ENCODE measurements at places on chromosomes 4 and X.
A peak's percentile ranks its signal among the peaks of the same experiment; 100 is the strongest.

- DNase-seq, result no peak
These were observed 6.7 kb upstream of the HGFAC start for GRCh38 chr4:3434881-3435685.

- DNase-seq, result no peak
These were observed 206.1 kb downstream of the PPP3CA start for GRCh38 chr4:101141230-101141629.

DNA sequence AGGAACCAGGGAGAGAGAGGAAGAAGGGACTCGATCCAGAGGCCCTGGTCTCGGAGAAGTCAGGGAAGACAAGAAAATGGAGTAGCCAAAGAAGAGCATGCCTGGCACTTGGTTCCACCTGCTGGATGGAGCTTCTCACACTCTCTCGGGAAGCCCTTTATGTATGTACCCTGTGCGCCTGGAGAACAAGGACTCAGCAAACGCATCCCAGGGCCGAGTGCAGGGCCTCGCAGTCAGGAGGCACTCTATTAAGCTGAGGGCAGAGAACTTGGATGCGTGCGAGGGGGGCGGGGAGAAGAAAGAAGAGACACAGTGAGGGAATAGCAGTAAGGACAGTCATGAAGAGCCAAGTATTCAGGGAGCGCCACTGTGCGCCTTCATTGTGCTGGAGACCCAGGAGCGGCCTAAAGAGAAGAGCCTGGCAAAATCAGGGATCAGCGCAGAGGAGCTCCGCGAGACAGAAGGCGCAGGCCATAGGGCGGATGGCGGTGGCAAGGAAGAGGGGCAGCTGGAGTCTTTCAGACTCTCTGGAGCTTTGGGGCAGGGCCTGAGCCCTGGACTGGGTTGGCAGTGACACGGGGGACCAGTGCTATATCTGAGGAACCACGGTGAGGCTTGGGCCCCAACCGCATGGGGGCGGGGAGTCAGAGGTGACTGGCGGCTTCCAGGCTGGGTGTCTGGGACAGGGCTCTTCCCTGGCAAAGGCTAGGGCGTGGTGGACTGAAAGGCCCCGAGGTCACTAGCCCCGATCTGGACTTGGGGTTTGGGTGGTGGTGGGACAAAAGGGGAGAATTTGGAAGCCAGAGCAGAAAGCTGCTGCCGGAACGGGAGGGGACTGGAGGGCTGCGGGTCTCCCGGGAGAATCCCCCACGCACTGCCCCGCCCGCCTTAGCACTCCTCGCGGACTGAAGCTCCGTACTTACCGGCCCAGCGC lies 1.9 kb upstream of the SEPTIN6 start:
- no peak for DNase-seq

- DNase-seq, result no peak
These were observed 364.3 kb downstream of the FBXO8 start for GRCh38 chr4:173919196-173919595.

DNA sequence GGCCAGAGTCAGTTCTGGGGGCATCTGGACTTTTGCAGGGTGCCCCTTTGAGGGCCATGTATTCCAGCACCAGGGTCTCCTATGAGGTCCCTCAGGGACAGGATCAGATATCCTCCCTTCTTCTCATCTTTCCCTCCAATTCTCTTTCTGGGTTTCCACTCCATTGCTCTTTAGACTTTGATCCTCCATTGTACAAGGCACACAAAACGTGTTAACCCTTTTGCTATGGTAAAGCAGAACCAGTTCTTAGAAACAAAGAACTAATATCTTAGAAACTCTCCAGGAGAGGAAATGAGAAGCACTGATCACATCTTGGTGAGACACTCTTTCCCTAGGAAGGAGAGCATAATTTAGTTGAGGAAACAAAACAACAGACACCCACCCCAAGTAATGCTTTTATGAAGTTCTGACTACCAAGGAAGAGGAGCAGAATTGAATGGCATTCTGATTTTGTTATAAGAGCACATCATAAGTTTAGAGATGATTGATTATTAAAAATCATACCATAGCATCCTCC lies 200.7 kb upstream of the NPY2R start:
- no peak for DNase-seq

DNA sequence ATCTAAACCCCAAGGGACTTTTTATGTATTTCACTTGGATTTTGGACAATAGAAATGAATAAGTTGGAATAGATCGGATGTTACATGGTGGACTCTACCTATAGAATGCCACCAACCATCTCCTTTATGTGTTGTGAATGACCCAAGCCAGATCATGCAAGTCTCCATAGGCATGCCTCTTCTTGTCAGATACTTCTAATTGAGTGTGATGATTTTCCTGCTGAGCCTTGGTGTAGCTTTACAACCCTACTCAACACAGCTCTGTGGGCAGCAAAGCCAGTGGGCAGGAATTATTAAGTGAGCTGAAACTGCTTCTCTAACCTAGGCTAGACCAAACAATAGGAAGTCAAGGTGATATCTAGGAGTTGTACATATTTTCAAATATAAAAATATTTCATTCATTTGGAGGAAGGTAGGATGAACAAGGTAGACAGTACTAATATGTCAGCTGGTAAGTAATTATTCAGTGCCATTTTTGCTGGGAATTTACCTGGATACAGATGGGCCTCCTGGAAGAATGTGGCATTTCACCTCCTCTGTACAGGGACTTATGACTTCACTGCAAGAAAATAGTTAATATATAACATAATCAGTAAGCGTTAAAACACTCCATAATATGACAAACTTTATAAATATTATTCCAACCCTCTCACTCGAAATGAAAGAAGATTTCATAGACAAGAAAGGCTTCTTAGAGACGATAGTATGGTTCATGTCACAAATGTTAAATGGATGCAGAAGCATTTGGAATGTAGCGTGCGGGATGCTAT lies 298.0 kb upstream of the FAT1 start:
- DNase-seq, result no peak

DNA sequence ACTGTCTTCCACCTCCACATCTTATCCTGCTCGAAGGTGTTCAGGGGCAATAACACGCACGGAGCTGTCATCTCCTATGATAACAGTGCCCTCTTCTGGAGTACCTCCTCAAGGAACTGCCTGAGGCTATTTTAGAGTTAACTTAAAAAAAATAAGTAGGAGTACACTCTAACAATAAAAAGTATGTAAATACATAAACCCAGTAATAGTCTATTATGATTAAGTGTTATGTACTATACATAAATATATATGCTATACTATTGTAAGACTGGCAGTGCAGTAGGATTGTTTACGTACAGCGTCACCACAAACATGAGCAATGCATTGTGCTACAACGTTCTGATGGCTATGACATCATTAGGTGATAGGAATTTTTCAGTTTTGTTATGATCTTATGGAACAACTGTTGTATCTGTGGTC lies 34.5 kb upstream of the TLR2 start:
- DNase-seq, result no peak

DNA sequence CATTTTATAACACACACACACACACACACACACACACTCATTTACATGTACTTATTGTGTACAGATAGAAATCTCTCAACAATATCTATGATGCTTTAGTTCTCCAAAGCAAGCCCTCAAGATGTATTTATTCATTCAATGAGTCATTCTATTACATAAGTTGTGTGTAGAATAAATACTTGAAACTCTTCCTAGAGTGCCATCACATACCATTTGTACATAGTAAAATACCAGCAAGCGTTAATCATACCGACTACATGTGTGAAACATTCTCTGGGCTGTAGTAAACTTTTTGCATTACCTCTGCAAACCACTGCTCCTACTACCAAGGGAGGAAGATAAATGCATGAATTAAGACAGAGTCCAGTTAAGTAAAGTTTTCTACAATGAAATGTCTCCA lies 70.9 kb downstream of the EPHA5 start:
- no peak for DNase-seq

DNA sequence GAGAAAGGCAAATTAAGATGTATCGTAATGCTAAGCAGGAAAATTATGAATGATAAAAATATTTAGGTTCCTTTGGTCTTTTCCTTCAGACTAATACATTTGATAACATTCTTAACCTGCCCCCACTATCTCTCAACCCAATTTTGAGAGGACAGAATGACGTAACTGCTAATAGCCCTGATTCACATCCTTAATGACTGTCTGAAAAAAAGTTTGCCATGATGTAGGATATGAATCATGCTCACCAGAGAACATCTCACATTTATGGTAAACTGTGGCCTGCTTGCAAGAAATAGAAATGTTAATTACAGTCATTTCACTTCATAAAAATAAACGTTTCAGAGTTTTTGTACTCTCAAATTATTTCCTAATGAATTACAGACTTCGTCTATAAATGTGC lies 128.0 kb upstream of the VEGFC start:
- peak; percentile 82 for DNase-seq

DNA sequence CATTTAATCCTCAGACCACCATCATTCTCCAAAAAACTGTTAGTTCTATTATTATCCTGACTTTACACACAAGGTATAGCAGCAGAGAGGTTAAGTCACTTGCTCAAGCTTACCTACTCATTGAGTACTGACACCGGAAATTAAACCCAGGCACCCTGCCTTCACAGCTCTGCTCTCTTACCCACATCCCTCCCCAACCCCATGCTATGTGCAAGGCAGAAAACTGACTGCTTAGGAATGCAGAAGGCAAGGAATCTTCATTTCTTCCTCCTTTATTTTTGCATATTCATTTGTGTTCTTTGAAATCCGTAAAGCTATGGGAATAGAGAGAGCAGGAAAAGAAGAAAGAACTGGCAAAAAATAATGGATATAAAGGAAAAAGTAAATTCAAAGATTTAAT lies 261.8 kb downstream of the PAPSS1 start:
- no peak for DNase-seq

DNA sequence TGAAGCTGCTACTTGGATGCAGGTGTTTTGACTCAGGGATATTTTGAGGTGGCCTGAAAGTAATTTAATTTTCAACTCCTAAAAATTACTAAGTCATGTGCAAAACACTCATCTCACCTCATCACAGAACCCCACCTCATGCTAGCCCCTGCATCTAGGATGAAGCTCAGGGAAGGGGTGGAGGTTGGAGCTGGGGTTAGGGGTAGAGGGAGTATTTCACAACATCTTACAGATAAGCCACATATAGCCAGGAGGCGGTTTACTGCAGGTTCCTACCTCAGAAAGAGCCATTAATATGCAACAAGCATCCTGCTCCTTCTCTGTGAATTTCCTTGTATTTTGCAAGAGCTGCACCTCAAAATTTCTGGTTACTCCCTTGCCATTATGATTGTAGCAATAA lies 70.5 kb upstream of the TSPAN5 start:
- no peak for DNase-seq

GRCh38 chrX:17595456-17596035 lies 141.7 kb upstream of the SCML1 start:
- peak; percentile 72 for DNase-seq

DNA sequence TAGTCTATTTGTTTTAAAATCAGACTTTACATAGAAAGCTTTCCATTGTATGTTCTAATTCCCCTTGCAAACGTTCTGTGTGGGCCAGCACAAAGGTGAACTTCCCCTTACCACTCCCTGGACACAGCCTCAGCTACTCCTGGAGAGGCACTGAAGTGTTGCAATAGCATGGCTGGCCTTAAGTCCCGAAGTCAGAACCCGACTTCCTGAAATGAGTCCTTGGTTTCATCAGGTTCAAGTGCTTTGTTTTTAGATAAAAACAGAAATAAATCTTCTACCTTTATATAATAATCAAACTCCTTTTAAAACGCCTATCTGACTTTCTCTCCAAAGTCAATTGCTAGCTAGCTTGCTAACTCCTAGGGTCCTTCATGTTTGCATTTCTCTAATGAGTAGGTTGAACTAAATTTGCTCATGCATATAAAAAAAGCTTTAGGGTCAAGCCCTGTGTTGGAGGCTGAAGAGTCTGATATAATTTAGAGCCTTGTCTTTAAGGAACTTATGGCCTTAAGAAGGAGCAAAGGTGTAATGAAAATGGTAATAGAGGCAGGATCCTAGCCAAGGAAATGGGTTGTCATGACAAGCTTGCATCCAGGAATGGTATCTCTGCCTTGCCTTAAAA lies 9.0 kb downstream of the BMP3 start:
- DNase-seq, result no peak

- DNase-seq, result no peak
These were observed 11.5 kb downstream of the NSG1 start for GRCh38 chr4:4398430-4398829.

DNA sequence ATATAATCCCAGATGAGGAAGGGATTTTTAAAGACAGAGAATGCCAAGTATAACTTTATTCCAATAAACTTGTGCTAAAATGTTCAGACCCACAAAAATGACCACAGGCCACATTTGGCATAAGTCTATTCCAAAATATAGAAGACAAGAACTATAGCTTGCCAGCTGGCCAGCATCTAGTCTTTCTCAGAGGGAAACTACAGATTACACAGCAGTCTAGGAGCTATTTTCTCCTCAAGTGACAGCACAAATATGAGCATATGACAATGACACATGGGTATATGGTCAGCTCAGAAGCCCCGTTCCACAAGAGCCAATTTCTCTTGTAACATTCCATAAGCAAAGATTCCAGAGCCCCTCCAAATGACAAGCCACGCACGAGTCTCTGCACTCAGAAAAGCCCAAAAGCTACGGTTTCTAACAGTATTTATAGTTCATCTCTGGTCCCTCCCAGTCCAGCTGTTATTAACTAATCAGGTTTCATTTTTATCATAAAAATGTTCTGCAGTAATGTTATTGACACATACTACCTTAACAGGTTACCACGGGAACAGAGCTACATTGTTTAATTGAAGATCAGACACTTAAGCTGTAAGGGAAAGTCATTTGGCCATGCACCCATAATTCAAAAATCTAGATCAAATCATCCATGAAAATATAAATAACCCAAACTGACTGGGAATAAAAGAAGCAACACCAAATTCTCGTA lies 70.3 kb downstream of the RAB28 start:
- DNase-seq, result no peak

DNA sequence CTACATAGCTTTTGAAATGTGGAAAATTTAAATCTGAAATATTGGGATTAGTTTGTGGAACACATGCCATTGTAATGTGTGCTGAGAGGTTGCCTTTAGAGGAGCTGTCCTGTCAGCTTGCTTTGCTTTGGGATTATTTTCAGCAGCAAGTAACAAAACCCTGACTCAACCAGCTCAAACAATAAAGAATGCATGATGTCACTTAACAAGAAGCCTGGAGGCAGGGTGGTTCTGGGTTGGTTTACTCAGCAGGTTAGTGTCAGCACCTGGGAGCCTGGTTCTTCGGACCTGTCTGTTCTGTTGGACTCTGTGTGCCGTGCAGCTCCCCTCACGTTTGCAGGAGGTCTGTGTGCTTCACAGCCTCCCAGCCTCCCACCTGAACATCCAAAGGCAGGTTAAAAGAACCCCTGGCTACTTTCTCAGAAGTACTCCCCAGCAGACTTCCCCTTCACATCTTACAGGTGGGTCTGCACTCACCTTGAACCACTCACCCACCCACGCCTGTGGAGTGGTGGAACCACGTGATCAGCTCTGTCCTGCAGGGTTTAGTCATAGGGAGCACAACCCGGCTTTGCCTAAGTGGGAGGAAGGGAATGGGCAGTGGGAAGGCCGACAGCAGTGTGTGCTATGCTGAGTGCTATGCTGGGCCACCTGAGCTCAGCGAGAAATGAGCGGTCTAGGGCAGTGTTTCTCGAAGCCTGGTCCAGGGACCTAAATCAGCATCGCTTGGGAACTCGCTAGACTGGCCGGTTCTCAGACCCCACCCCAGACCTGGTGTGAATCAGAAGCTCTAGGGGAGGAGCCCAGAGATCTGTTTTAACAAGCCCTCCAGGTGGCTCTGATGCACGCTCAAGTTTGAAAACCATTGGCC lies 20.4 kb downstream of the TMEM131L start:
- peak; percentile 84 for DNase-seq

All from kidney capillary endothelial cell (primary cell).